Inflammatory macrophage treated with lipopolysaccharide for 1 hour (primary cell): ENCODE measurements at places on chromosomes 1 and 21.

GRCh38 chr1:180261030-180261429 lies 31.0 kb downstream of the LHX4 start:
- no peak for DNase-seq

DNA sequence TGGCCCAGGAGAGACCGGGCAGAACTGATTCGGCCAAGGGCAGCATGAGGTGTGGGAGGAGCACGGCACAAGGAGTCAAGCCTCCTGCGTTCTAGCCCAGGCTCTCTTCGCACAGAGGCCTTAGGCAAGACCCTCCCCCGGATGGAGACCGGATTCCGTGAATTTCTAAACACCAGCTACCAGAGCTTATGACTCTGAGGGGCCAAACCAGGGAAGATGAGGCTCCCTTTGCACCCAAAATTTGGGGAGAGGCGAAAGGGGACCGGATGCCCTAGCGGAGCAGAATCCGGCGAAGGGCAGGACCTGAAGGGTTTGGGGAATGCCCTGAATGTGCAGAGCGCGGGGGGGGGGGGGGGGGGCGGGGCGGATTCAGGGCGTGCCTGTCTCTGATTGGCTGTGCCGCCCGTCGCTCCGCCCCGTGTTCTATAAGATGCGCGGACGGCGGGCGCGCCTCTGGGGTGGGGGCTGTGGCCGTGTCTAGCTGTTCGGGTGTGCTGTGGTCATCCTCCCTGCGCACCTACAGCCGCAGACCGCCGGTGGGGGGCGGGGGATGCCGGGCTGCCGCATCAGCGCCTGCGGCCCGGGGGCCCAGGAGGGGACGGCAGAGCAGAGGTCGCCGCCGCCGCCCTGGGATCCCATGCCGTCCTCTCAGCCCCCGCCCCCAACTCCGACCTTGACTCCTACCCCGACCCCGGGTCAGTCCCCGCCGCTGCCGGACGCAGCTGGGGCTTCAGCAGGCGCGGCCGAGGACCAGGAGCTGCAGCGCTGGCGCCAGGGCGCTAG lies at the start of gene TRNP1:
TRNP1 (plus strand) TSS at position 456 of the 783 bp plus-strand sequence; CDS start at position 551, 95 bp downstream.
- peak; percentile 64 for DNase-seq

GRCh38 chr1:5156416-5157120 lies 502.2 kb downstream of the AJAP1 start:
- DNase-seq = no peak

DNA sequence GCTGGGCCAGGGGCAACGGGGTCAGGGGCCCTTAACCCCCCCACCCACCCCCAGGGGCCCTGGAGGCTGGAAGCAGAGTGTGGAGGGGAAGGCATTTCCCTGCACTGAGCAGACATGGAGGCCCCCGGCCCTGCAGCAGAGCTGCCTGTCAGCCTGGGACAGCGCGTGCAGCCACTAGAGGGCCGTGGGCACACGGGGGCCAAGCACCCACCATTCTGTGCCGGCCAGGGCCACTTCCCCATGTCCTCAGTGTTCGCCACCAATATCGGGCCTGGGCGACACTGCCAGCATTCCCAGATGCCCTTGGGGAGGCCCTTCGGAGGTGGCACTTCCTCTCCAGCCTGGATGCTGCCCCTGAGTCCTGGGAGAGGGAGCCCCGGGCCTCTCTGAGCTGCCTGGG lies 23.2 kb upstream of the ARHGEF16 start:
- DNase-seq = no peak

- DNase-seq = no peak
Observed at GRCh38 chr1:14106126-14106525, 406.1 kb downstream of the PRDM2 start.

DNA sequence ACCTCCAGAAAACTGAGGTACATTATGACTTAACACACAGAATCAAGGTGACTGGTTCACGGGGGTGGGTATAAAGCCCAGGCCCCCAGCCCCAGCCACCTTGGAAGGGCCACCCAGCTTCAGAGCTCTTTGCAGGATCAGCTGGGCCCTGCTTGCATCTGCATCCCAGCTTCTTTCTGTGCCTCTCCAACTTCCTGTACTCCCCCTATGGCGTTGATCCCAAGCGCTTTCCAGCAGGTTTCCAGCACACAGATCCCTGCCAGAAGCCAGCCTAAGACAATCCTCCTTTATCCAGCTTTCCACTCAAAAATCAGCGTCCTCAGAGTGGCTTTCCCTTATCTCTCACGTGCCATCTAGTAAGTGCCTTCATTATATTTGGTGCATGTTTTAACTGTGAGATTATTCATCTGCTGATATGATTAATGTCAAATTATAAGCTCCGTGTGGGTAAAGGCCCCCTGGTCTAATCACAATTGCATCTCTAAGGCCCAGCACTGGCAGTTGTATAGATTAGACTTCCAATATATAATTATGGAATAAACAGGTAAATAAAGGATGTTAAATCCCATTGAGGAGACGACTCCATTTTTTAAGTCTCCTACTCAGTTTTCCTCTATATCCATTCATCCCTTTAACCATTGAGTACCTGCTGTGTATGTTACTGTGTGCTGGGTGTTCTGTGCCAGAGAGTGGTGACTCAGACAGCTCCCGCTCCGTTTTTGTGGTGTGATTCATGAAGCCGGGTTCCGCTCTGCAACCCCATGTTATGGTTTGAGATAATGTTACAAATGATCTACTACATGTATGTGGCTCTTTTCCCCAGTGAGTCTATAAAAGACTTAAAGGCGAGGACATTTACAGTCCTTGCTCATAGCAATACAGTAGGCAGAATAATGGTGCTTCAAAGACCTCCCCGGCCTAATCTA lies 387.6 kb downstream of the PCP4 start:
- no peak for DNase-seq

DNA sequence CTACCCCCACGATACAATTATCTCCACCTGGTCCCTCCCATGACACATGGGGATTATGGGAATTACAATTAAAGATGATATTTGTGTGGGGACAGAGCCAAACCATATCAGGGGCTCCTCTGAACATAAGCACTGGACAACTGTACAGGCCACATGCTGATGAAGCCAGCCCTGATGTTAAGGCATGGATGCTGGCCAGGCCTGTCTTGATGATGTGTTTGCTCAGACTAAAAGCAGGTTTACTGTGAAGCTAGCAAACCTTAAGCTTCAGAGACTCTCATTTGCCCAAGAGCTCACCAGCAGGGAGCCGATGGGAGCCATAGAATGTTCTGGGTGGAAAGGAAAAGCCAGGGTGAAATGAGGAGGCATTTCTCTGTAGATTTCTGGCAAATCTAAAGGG lies 135.3 kb upstream of the KCNK1 start:
- no peak for DNase-seq

GRCh38 chr1:222068937-222069336 lies 327.0 kb upstream of the DUSP10 start:
- no peak for DNase-seq

DNA sequence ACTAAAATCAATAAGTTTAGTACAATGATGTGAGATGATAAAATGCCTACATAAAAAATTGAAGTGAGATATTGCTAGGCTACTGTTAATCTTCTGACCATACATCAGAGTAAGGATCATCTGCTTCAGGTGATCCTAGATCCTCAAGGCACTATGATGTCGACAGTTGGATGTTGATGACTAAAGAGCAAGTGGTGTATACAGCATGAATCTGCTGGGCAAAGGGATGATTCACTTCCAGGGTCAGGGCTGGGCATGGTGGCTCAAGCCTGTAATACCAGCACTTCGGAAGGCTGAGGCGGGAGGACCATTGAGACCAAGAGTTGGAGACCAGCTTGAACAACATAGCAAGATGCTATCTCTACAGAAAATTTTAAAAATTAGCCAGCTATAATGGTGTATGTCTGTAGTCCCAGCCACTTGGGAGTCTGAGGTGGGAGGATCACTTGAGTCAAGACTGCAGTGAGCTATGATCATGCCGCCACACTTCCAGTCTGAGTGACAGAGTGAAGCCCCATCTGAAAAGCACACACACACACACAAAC lies 24.6 kb downstream of the NUF2 start:
- no peak for DNase-seq

DNA sequence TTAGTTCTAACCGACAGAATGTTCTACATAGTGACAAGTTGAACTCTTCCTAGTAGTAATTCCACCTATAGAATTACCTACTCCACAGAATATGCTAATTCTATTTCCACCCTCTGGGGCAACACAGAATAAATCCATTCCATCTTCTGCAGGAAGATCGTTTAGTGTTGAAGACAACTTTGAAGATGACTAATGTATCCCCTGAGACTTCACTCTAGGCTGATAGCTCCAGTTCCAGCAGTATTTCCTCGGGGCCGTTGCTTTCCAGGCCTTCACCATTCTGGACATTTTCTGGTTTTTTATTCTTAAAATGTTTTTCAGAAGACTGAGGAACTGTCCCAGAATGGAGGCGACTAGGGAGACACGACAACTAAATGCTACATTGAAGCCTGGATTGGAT lies 61.0 kb upstream of the CSF1 start:
- no peak for DNase-seq

- DNase-seq = no peak
Observed at GRCh38 chr1:240737298-240737697, 125.3 kb upstream of the GREM2 start.

DNA sequence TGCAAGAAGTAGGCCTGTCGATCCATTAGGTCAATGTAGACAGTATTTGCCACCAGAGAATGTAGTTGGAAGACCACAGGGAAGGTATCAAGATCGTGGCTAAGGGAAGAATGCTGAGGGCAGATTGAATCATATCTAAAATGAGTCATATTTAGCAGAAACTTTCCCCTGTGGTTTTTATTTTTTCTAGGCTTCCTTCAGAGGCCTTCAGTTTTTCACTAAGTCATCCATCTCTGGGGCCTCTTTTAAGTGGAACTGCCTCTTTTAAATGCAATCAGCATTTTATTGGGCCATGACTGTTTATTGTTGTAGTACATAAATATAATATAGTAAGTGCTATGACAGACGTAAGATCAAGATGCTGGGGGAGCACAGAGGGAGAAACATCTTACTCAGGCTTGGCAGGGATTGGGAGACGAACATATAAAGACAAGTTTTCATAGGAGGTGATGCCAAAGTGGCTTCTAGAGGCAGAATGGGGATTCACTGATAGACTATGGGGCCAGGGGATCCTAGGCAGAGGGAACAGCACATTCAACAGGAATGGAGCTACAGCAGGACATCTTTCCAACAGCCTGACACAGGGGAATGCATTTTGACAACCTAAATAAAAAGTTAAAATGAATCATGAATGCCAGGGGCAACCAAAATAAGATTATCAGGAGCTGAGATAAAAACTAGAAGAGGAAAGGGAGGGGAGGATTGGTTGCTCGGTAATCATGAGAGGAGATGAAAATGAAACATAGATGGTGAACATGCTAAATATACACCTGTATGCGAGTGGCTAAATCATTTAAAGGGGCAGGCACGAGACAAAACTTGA lies 20.1 kb downstream of the UBE2U start:
- no peak for DNase-seq

DNA sequence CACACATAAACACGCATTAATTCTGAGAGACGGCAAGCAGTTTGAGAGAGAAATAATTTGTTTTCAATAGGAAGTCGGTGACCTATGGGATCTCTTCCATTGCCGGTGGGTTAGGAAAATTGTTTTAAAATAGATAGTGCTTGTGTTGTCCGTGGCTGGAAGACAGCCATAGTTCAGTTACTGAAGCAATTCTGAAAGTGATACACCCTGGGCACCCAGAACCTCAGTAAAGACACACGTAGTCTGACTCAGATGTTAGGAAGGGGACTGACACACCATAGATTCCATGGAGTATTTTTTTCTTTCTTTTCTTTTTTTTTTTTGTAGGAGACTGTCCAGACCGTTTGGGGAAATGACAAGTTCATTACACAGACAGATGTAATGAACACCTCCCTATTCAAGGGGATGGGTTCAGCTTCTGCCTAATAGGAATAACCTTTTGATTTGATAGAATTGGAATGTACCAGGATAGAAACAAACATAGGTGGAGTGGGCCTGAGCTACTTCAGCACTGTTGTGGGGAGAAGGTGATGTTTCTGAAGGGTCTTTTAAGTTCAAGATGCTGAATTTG lies 1.6 kb downstream of the C1orf21 start:
- DNase-seq = peak; percentile 38

GRCh38 chr1:39572379-39573096 lies 4.1 kb downstream of the PABPC4 start:
- DNase-seq = no peak

DNA sequence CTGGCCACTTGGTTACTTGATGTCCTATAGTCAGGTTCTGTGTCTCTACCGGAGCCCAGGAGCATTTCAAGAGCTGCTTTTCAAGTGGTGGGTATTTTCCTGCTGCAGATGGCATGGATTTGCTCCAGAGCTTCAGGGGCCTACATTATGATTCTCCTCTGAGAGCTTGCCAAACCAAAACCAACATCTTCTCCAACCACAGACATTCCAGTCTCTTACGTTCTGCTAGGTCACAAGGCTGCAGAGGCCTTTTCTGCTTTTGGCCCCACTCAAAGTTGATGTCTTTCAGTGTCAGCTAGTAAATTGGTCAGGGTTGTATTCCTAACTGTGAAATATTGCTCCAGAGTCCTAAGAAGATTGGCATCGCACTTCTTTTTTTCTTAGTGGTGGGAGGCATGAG lies 14.7 kb upstream of the AQP10 start:
- DNase-seq = no peak

GRCh38 chr1:53637511-53638359 lies 101.2 kb downstream of the GLIS1 start:
- no peak for DNase-seq

DNA sequence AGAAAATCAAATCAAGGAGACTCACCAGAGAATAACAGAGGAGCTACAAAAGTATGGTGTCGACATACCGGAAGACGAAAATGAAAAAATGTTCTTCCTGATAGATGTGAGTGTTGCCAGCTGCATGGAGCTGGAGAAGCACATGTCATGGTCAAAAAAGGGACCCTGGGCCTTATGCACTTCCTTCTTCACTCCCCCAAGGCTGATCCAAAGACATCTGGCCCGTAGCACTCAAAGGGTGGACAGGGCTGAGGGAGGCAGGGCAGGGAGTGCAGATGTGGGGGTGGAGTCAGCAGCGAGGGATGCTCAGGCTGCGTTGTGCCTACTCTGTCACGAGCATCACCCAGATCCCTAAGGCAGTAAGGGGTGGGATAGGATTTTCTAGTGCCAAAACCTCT lies 19.4 kb downstream of the MX1 start:
- DNase-seq = no peak

- DNase-seq = peak; percentile 28
Observed at GRCh38 chr1:53454019-53454418, 5.2 kb upstream of the DMRTB1 start.

DNA sequence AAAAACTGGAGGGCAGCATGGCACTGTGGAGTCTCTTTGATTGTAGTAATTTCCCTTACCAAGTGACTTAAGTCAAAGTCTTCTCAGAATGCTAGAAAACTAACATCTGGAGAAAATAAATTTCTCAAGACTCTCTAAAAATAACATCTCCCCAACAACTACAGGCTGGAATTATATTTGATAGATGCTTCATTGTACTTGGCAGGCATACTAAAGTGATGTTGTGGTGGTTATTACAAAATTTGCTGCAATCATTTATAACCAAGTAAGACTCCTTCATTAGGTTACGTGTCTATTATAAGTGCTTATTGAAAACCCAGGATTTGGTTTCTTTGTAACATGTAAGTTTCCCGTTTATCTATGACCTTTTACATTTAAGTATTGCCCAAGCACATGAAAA lies 132.9 kb upstream of the NRIP1 start:
- DNase-seq = no peak

GRCh38 chr1:188043536-188044245 lies 1214.9 kb downstream of the PLA2G4A start:
- no peak for DNase-seq

- DNase-seq = no peak
Observed at GRCh38 chr1:170932236-170932635, 3.1 kb upstream of the MROH9 start.
